ENCODE measurements at places on chromosomes 1 and 21.

GRCh38 chr1:209431813-209432442 is 151.6 kb upstream of the CAMK1G start:
- DNase-seq: no peak

DNA sequence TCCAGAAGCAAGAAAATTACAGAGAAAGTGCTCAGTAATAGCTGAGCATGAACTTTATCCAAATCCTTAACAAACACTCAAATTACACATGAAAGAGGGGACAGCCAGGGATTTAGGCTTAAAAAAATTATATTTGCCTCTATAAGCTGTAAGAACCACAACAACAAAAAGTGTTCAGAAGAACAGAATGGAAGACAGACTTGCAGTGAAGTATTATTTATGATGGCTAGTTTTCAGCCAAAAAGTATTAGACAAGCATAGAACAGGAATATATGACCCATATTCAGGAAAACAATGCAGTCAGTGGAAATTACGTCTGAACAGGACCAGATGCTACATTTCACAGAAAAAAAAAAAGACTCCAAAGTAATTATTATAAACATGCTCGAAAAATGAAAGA is 1246.3 kb downstream of the NCAM2 start:
- DNase-seq: no peak

DNA sequence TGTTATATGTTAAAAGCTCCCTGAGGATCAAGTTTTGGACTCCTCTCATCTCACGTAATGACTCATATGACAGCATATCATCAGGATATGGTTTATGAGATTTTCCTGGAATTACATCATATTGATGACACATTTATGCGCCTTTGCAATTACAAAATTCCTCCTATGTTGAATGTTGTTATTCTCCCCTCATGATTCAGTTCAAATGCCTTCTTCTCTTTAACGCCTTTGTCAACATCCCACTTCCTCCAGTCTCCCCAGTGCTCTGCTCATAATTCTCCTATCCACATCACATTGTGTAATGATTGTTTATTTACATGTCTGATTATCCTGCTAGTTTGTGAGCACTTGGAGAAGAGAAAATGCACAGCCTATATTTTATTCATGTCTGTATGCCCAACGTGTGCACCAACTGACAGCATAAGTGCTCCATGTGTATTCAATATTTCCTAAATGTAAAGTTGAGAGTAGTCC is 80.9 kb upstream of the BACH1 start:
- DNase-seq: no peak

DNA sequence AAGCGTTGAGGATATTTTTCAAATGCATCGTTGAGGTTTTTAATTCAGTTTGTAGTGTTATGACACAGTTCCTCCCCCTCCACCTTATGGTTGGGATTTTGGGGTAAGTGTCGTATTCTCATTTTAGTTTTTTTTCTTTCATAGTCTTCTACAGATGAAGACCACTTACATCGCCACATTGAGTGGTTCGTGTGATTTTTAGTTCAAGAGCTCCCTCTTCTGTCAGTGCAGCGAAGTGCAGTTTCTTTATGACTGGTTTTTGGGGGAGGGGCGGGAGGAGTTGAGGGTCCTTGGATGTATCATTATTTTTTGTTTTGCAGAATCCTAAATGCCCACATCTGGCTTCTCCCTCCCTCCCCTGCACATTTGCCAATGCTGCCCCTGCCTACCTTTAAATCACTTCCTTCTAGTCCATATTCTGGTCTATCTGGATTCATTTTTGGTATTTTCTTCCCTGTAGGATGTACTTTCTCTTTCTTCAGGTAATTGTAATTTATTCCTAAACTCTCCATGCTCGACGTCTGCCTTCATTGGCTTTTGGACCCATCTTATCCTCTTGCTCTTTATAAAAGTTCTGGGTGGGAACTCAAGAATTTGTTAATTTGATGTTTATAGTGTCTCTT is 433.1 kb downstream of the CAMTA1 start:
- DNase-seq: peak; percentile 53

DNA sequence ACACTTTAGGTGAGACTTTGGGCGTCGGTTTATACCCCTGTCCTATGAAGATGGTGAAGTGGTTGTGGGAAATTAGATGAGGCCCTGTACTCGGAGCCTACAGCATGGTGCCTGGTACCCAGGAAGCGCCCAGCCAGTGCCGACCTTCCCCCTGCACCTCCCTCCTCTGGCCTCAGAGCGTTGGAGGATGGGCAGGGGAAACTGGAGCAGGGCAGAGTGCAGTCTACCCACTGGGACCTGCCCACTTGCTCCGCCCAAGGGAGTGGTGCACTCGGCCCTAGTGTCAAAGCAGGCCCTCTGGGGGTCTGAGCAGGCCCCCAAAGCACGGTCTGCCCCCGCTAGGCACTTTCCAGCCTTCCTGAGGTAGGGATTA is 13.0 kb upstream of the TTC22 start:
- DNase-seq: no peak

Measured in DMS79 (cell line).